Mucosa of gallbladder (tissue), 1 donor: ENCODE measurements at places on chromosomes 13 and 19. TPM values are rescaled to one million over a fixed set of nuclear protein-coding genes. Genes with fewer than 3 reads are reported as not detected.

PRSS57 gene
- not detected for total RNA-seq

LILRB5 gene
- total RNA-seq: 6.5 TPM

UBL3 gene
- total RNA-seq: 67.9 TPM

GRCh38 chr19:5074407-5074806 is 105.5 kb downstream of the KDM4B start:
- no peak for DNase-seq

DNA sequence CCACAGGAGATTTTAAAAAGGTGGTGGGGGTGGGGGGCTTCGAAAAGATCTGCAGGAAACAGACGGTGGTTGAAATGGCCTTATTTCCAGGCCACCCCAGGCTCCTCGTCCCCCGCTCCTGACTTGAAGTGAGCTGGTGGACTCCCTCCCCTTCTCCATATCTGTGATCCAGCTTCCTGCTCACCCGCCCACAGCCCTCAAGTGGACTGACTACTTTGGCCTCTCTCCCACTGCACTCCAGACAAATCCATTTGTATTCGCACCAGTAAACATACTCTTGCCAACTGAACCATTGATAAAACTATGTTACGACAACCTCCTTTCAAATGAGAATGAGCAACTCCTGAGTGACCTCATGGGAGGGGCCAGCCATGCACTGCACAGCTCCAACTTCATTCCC is 259.5 kb downstream of the COL4A1 start:
- DNase-seq: peak; percentile 55

GRCh38 chr13:43289470-43290255 is 266.3 kb downstream of the DNAJC15 start:
- no peak for DNase-seq

DNA sequence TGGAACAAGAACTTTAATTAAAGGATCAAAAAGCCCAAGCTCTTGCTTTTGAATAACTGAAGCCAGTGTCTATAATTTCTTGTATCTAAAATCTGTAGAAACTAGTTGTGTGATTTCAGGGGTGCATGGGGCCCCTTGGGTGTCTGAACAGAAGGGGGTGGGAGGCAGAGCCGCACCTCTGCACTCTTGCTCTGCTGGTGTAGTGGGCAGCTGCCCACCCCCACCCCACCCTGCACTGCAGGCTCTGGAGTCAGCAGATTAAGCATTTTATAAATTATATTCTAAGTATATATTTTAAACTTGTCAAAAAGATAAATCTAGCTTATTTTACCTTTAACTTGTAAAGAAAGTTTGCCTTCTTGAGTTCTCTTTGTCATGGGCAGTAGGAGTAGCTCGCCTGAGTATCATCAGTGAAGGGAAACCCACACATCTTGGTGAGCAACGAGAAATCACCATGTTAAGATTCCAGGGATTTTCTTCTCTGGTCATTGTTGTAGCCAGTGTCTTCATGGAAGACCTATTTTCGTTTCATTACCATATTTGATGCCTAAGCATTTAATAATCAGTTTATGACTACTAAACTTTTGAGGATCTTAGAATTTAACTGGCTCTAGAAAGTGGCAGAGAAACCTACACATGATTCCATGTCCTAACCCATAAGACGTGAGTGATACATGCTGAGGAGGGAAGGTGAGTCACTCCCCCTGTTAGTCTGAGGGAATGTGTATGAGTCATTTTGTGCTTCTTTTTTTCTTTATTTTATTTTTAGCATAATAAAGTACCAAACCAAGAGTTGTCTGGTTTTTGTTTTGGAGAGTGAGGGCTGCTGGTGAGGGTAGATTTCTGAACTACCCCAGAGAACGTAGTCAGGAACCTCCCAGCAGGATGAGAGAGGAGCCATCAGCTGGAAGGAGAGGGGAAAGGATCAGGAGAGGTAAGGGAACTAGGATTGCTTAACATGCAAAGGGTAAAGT is 7.7 kb downstream of the UBE2L5 start:
- DNase-seq: no peak

- DNase-seq: no peak
These were observed 285.1 kb downstream of the SPRY2 start for GRCh38 chr13:80055847-80056246.

DNA sequence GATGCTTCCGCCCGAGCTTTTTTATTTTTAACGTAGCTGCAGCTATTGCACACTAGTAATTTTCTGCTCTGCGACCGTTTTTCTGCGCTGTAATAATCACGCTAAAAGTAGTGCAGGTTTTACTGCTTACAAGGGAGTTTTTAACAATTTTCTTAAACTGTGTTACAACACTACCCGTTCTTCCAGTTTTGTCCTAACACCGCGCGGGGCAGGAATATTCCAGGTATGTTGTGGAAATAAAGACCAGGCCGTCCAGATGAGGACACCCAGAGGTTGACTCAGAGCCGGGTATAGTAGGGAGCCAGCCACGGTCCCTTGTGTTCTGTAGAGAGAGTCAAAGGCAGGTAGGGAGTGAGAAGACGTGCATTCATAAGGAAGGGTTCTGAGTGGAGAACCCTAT is 21.7 kb downstream of the ZNF274 start:
- DNase-seq: no peak

DNA sequence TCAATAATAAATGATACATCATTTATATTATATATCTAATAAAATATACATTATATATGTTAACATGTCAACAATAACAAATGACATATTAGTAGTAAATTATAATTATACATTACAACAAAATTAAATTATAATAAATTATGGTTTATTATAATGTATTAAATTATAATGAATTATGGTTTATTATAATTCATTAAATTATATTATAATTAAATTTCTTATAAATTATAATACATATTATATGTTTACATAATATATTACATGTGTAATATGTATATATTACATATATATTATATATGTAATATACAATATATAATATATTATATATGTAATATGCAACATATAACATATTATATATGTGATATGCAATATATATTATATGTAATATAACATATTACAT is 20.5 kb downstream of the C3 start:
- DNase-seq: no peak

DNA sequence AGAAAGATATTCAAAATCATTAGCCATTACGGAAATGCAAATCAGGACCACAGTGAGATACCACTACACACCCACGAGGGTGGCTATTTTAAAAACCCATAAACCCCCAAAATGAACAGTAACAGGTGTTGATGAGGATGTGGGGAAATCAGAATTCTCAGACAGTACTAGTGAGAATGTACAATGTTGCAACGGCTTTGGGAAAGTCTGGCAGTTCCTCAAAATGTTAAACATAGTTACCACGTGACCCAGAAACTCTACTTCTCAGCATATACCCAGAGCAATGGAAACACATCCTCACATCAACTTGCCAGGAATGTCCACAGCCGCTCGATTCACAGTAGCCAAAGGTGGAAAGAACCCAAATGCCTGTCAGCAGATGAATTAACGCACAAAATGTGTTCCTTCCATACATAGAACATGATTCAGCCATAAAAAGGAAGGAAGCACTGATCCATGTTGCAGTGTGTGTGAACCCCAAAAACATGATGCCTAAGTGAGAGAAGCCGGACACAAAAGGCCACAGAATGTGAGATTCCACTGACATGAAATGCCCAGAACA is 7.0 kb downstream of the PLVAP start:
- DNase-seq: no peak

GRCh38 chr13:42174344-42175162 is 97.4 kb upstream of the AKAP11 start:
- DNase-seq: peak; percentile 14

DNA sequence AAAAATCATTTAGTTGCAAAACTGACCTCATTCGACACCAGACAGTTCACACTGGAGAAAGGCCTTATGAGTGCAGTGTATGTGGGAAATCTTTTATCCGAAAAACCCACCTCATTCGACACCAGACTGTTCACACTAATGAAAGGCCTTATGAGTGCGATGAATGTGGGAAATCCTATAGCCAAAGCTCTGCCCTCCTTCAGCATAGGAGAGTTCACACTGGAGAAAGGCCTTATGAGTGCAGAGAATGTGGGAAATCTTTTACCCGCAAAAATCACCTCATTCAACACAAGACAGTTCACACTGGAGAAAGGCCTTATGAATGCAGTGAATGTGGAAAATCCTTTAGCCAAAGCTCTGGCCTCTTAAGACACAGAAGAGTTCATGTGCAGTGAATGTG is 7.1 kb upstream of the ZNF134 start:
- DNase-seq: no peak
